Hematopoietic multipotent progenitor cell treated with erythropoietin and hydrocortisone succinate and interleukin-3 and kit ligand, for 17 days (in vitro differentiated cells): ENCODE measurements at places on chromosomes 6 and 20.

GRCh38 chr6:52931351-52931750 lies 21.9 kb upstream of the GSTA3 start:
- DNase-seq, result no peak

DNA sequence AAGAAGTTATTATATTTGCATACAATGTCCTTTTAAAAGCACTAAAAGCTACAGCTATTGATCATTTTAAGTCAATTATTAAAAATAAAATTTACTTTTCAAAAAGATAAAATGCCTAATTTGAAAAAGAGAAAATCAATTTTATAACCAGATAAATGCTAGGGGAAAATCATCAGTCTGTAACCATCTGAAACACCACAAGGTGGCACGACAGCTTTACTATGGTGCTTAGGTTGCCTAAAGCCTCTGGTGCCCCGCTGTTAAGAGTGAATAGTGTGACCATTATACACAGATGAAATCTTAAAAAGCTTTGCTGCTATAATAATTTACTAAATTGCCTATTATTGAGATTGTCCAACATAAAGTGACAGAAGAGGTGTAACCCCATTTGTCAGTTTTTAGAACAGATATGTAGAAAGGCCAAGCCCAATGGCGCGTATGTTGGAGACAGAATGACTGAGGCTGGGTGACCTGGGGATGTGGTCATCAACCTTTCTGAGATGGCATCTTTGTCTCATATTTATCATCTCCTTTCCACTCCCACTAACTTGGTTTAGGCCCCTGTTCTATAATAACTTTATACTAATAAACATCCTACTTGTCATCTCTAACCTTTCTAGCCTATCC lies 100.8 kb downstream of the MOXD1 start:
- DNase-seq, result peak; percentile 9

DNA sequence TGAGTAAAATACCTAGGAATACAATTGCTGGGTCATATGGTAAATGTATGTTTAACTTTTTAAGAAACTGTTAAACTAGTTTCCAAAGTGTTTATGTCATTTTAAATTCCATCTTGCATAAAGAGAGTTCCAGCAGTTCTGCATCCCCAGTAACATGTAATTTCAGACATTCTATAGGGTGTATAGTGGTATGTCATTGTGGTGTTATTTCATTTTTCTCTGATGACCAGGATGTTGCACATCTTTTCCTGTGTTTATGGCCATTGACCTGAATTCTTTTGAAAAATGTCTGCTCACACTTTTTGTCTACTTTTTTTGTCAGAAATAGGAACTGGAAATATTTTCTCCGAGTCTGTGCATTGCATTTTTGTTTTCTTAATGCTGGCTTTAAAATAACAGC lies 128.9 kb downstream of the TMEM200A start:
- DNase-seq, result no peak

DNA sequence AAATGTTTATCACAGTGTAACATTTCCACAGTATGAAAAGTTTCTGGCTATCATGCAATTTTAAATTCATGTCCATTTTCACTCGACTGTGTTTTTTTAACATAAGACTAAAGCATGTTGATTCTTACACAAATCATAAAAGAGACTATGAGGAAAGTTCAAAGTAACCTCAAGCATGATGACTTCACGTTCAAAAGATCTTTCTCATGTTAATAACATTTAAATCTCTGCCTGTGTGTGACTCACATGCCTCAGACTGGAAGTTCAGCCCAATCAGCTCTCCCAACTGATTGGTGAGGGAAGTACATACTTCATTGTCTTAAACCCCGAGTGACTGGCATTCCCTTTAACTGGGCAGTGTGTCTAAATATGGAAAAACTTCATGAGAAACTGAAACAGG lies 37.4 kb downstream of the ATXN1 start:
- DNase-seq, result no peak

DNA sequence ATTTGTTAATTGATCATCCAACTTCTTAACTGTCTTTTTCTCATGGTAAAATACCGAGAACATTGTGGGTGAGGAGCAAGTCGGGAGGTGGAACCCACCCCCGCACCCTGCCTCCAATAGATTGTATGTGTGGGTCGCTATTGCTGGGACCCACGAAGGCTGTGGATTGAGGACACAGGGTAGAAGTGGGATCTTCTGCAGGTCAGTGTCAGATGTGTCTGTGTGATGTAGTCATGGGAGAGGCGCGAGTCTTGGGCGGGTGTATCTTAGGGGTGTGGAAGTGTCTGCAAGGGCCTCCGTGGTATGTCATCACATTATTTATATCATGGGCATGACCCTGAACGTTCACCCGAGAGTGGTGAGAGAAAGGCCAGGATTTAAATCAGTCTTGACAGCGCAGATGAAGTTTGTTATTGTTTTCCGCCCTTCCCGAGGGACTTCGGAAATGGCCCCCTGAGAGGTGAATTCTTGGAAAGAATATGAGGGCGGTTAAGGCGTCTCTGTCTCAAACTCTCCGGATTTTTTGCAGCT lies 472 bp upstream of the PAQR8 start:
- no peak for DNase-seq

- no peak for DNase-seq
Measured at GRCh38 chr6:112342511-112342910, 4.6 kb upstream of the RFPL4B start.

GRCh38 chr20:45489083-45489531 lies 19.6 kb downstream of the WFDC2 start:
- no peak for DNase-seq

GRCh38 chr6:165002358-165002757 lies 307.0 kb downstream of the C6orf118 start:
- no peak for DNase-seq

DNA sequence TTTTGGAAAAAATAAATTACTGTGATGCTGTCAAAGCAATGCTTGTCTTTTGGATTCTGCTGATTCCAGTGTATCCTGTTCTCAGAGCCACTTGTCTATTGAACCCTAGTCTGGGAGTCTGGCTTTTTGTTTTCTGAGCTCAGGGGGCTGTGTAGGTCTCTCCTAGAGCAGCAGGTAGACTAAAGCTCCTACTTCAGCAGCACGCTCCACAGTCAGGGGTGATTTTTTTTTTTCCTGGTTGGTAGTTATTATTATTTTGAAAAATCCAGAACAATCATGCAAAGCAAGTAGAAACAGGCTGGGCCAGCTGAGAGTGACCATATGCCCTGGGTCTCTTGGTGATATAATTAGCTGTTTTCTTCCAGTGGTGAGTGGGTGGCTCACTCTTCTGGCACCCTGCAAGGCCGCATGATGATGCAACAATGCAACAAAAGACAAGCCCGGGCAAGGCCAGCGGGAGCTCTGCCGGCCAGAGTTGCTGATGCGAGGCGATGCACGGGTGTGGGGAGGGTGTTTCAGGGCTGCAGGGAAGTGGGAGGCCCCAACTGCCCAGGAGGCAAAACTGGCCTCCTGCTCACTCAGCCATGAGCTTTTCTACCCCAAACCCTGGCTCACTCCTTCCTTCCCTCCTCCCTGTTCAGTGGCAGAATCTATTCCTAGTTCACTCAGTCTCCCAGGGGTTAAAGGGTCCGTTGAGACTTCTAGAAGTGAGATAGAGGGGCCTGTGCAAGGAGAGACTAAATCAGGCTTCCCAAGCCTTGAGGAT lies 11.5 kb upstream of the CDKN1A start:
- DNase-seq, result no peak

GRCh38 chr6:129635396-129636130 lies 74.4 kb downstream of the ARHGAP18 start:
- no peak for DNase-seq

DNA sequence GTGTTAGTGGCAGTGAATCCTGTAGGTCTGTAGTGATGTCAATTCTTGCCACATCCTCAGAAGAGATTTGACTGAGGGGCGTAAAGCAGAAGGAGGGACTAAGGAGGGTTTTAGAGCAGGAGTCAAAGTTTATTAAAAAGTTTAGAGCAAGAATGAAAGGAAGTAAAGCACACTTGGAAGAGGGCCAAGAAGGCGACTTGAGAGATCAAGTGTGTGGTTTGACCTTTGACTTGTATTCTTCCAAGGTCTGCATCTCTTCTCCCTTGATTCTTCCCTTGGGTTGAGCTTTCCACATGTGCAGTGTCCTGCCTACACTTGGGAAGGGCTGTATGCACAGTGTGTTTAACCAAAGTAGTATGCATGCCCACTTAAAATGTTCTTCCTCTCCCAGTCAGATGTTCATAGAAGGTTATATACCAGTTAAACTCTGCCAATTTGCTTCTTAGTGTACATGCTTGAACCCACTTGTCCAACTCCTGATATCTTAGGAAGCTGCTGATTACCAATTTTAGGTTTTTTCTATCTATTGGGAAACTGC lies 627.6 kb downstream of the MMUT start:
- no peak for DNase-seq

- no peak for DNase-seq
Measured at GRCh38 chr6:140269591-140270165, 895.2 kb upstream of the CITED2 start.

GRCh38 chr6:46014511-46015118 lies 1.0 kb downstream of the CLIC5 start:
- no peak for DNase-seq

GRCh38 chr6:111789598-111789997 lies 83.7 kb downstream of the FYN start:
- DNase-seq, result no peak

GRCh38 chr6:134873500-134874388 lies 76.2 kb downstream of the ALDH8A1 start:
- no peak for DNase-seq

GRCh38 chr6:21887231-21888185 lies 294.0 kb downstream of the SOX4 start:
- no peak for DNase-seq

DNA sequence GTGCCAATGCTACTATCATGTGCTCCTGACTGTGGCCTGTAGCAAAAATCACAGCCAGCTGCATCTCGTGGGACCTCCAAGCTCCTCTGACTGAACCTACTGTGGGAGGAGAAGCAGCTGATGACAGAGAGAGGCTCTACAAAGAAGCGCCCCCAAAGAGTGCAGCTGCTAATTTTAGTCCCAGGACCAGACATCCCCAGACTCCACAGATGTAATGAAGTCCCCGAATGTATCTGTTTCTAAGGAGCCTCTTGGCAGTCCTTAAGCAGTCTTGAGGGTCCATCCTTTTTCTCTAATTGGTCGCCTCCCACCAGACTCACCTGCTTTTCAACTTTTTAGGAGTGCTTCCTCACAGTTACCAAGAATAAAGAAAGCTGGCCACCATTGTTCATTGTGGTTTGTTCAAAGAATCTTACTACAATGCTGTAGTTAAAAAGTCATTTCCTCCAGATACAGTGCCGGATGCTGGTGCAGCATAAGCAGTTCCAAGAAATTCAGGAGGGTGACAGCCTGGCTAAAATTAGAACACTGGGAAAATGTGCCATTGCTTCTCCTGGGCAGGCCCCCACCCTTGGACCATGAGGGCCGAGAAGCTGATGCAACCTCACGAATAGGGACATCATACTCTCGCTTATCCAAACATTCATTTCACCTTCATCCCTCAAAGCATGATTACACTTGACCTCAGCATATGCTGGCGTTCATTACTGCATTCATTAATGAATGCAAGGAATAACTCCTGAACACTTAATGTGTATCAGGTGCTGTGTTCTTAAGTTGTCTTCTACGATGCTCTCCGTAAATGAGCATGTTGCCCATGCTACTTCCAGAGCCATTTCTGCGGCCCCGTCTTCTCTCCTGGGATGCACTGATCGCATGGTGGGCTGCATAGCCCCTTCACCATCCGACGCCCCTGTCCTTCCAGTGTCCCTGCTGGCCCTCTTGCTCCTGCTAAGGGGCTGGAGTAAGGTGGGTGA lies 66.4 kb downstream of the LY86 start:
- no peak for DNase-seq

DNA sequence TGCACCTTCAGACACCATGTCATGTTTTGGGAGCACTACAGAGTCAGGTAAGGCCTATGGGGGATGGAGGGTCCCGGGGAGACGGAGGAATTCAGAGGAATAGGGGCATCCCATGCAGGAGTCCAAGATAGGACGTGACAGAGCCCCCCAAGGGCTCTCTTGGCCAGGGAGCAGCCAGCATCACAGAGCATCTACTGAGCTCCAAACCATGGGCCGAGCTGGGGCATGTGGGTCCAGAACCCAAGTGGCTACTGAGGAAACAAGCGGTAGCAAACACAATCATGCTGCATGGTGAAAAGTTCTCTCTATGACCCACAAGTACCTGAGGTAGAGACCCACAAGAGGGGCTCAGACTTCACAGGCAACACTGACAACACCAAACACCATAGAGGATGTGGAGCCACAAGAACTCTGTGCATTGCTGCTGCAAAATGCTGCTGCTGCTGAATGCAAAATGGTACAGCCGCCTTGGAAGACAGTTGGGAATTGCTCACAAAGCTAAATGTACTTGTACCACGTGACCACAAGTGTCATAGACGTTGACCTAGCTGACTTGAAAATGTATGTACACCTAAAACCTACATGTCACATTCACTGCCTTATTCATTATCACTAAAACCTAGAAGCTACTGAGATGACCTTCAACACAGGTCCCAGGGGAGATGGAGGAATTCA lies 33.4 kb upstream of the MAS1L start:
- DNase-seq, result no peak

- peak; percentile 62 for DNase-seq
Measured at GRCh38 chr20:41173161-41173721, 35.9 kb downstream of the PLCG1 start.

GRCh38 chr6:100269189-100269588 lies 195.5 kb downstream of the SIM1 start:
- DNase-seq, result no peak

GRCh38 chr6:37339741-37340638 lies 13.8 kb upstream of the RNF8 start:
- no peak for DNase-seq
